Frontal cortex (tissue), 4 donors: ENCODE measurements at places on chromosomes 1 and 21.

DNA sequence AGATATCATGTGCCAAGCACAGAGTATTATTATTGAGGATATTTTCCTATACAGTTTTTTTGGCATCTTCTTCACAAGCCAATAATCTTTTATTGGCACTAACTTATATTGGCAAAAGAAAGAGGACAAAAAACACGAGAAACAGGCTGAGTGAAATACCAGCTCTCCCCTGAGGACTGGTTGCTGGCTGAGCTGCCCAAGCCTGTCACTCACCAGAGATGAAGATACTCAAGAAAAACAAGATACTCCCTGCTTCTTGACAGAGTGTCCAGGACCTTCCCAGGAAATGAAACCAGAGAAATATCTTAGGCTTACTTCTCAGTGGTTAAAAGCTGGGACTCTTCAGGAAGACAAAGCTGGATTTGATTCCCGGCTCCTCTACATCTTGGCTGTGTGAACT lies 35.9 kb upstream of the ATP1B1 start:
- DNase-seq: no peak

DNA sequence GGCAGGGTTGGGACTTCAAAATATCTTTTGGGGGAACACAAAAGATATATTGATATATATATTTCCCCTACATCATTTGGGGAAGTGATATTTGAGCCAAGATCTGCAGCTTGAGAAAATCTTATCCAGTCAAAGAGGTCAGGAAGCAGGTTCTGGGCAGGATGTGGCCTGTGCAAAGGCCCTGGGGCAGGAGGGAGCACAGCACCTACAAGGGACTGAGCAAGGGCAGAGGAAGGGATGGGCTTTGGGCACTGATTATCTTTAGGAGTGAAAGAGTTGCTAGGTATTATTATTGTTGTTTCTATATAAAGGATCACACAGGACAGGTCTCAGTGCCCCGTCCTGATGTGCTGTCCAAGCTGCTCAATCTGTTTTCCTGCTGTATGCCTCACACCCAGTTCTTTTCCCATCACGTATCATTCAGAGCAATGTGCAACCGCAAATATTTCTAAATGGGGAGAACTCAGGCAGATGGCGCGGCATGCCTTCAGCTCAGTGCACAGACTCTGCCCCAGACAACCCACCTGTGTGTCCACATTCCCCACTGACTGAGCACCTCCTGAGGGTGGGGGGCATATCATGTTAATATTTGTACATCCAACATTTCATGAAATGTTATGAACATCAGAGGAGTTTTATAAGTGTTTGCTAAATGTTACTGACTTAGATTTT lies 28.1 kb upstream of the GPR137B start:
- no peak for DNase-seq

DNA sequence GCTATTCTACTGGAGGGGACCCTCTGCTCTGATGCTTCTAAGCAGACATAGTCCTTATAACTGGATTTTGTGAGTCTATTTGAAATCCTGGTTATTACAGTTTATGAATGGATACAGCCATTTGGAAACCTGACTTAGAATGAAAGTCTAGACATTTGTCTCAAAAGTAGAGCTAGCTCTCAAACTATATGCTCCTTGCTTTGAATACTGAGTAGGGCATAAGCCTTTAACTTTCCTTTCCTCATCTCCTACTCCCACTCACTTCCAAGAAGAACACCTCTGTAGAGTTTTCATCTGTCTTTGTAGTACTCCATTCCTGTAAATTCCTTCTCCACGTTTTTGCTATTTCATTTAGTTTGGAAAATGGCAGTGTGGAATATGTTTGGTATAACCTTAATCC lies 9.0 kb upstream of the ARID1A start:
- DNase-seq: no peak

DNA sequence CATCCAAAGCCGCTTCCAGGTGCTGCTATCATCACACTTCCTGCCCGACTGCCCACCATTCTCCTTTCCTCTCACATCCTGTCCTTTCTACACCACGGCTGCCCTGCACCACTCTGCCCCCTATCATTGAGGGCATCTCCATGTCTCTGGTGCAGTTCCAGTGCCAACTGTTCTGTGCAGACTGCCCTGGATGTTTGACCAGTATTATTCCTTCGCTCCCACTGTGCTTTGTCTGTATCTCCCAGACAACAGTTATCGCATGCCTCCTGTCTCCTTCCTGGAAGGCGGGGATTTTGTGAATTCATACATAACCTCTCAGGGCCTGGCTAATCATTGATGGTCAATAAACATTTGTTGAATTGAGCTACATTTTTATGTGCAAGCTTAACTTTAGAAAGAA lies 63.6 kb upstream of the GNG12 start:
- DNase-seq: no peak
